ENCODE measurements at places on chromosomes 3 and 15.

DNA sequence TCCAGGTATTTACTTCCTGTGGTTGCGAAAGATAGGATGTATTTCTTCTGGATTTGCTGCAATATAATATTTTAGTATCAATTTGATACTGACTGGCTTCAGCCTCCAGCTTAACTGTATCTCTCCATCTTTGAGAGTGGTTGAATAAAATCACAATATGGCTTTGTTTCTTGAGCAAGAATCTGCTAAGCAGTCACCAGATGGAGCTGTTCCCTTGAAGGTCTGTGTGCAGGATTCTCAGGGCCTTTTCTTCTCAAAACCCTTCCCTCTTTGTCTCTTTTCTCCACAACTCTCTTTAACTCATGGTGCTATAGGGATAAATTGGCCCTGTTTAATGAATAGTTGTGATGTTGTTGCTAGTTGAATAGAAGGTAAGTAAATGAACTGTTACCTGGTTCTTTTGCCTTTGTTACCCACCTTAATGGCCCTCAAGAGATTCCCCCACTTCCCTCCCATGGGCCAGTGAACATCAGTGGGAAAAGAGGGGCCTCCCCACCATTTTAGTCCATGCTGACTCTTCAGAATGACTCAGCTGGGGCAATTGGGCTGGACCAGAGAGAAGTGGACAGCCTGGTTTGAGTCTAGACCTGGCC is 34.8 kb upstream of the RAB6B start:
- DNase-seq = no peak

DNA sequence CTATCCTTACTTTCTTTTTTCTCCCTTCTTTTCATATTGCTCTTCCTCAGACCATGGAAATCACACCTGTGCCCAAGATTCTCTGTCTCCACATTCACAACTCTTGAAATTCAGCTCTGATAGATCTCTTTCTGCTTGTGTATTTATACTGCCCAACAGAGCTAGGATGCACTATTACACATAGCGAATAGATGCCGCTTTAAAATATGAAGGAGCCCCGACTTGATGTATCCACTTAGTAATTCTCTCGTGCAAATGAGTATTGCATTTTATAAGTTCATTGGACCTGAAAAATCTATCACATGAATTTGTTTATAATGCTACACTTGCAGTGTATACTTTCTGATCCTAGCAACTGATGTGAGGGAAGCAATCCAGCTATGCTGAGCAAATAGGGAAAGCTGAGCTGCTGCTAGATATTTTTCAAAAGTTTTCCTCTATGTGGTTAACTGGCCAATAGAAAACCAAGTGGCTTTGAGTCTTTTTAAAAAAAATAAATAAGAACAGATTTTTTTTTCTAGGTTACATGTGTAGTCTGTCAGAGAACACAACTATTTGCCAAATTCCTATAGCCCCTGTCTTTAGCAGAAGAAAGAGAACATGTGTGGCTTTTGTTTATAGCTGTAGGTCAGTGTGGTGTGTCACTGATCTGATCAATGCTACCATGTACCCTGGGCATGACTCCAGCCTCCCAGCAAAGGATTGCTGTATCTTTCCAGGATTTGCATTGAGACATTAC is 64.3 kb upstream of the LEKR1 start:
- no peak for DNase-seq

DNA sequence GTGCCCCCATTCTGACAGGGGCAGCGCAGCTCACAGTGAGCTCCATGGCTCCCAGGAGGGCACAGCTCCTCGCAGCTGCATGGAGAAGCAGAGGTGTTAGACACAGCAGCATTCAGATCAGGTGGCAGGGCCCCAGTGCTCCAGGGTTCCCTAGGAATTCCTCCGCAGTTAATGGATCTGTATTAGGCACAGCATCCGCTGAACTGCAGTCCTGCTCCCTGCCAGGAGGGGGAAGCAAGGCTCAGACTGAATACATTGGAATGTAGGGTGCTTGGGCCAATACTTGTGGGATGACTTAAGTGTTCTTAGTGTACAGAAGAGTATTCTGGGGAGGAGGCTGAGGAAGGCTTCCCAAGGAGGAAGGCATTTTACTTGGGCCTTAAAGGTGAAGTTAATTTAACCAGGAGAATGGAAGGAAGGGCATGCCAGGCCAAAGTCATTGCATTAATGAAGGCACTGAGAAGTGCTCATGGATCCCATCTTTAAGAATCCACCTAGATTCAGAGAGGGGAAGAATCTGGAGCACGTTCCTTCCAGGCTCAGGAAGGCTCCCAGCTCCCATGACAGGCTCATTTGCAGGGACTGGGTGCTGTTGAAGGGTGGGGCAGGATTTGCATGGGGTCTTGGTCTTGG is 111.6 kb downstream of the RAB11A start:
- DNase-seq = no peak

GRCh38 chr3:5055357-5056110 is 66.6 kb upstream of the ARL8B start:
- no peak for DNase-seq

GRCh38 chr15:39127925-39128617 is 452.8 kb upstream of the THBS1 start:
- no peak for DNase-seq

DNA sequence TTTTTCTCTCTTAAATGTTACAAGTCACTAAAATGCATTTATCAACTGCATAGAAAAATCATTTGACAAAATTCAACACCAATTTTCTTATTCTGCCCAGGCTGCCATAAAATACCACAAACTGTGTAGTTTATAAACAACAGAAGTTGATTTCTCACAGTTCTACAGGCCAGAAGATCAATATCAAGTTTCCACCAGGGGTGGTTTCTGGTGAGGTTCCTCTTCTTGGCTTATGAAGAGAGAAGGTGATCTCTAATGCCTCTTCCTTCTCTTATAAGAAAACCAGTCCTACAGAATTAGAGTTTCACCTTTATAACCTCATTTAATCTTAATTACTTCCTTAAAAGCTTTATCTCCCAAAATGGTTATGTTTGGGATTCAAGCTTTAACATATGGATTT is 10.9 kb upstream of the CD200R1L start:
- no peak for DNase-seq

DNA sequence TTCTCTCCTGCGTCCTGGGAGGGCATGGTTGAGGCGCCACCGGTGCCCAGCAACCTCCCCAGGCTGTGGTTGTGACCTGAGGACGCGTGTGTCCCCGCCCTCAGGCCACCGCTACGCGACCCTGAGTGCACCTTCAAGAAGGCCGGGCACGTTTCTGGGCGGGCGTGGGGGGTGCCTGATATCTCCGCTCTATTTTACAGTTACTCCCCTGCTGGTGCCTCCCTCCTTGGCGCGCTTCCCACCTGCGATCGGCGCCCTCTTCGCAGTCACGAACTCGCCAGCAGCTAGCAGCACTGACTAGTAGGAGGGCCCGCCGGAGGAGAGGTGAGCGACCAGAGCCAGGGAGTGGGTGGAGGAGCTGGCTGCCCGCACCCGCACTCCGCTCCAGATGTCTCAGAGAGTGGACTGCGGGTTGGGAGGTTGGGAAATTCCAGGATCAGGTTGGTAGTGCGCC is 43.2 kb upstream of the POLG start:
- DNase-seq = no peak

- no peak for DNase-seq
Measured at GRCh38 chr15:68989541-68990230, 24.8 kb upstream of the NOX5 start.

DNA sequence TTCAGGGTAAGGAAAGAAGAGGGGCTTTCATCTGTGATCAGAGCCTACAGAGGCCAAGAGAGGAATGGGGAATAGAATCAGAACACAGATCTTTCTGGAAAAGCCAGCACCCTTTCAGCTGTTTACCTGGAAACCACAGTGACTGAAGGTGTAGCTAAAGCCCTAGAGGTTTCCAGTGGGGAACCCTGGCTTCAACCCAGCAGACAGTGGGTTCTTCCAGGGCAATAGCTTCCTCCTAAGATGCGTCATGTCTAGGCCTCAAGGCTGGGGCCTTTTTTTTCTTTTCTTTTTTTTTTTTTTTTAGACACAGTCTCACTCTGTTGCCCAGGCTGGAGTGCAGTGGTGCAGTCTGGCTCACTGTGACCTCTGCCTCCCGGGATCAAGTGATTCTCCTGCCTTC is 3.1 kb upstream of the CPNE9 start:
- DNase-seq = no peak

GRCh38 chr3:178971614-178972013 is 100.0 kb downstream of the ZMAT3 start:
- no peak for DNase-seq

DNA sequence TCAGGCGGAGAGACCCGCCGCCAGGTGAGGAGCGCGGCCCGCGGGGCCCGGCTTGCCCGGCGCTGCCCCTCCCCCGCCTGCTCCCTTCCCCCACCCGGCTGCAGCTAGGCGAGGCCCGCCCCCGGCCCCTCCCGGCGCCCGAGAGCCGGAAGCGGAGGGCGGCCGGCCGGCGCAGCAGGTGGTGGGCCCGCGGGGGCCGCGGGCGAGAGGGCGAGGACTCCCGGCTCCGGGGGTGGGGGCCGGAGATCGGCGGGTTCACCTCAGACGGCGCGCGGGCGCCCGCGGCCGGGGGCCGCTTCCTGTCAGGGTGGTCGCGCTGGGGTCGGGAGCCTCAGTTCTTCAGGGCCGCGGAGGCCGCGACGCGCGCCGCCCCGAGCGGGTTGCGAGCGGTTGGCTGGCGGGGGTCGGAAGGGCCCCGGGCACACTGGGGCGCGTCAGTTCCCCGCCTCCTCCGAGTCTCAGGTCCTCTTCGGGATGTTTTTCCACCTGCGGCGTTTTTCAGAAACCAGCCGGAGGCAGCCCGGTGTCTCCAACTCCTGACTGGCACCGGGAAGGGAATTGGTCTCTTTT is 395 bp downstream of the ZFAND6 start:
- no peak for DNase-seq

DNA sequence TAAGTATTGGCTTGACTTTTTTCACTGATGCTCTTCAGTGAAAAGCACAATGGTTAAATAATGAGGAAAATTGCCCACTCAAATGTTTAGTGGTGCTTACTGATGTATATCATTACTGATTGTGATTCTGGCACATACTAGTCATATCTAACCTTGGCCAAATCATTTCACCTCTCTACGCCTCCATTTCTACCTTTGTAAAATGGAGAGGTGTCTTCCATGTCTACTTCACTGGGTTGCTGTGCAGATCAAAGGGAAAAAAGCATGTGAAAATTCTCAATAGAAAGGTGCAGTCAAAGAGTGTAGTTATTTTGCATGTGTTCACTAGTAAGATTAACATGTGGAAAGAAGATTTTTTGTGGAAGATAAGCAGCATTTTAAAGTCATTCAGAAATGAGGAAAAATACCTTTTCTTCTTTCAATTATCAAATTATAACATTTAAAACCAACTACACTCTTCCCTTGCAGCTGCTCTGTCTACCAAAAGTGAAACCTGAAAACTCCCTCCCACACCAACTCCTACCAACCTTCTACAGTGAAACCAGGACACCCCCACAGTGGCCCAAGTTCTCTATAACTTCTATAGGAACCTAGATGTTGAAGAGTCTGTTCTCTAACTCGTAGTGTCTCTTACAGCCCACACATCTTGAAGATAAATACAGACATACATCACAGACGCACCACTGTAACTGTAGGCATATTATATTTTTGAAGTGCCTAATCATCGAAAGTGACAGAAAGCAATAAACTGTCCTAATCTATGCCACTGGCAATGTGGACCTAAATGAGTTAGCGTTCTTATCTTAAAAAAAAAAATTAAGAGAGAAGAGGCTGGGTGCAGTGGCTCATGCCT is 1.4 kb downstream of the CD200R1 start:
- DNase-seq = no peak

DNA sequence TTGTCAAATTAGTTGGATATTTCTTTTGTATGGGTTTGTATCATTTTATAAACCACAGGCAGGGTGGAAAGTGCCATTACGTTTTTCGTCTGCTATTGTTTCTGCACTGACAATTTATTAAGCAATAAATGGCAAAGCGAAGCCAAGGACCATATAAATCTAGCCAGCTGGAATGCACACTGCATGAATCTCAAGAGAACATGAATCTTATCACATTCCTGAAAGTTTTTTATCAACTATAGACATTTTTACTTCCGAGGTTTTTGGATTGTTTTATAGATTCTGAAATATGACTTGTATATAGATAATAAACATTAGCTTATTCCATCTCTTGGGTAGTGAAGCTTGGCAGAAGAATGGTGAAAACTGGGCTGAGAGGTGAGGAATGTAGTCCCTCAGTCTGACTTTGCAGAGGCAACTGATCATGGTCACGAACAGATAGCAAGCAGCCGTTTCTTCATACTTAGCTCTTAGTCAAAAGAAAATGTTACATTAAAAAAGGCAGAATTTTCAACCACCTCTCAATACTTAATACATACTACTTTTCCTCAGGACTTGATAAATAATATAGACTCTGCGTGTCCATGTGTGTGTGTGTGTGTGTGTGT is 102.7 kb downstream of the OSBPL10 start:
- DNase-seq = no peak

DNA sequence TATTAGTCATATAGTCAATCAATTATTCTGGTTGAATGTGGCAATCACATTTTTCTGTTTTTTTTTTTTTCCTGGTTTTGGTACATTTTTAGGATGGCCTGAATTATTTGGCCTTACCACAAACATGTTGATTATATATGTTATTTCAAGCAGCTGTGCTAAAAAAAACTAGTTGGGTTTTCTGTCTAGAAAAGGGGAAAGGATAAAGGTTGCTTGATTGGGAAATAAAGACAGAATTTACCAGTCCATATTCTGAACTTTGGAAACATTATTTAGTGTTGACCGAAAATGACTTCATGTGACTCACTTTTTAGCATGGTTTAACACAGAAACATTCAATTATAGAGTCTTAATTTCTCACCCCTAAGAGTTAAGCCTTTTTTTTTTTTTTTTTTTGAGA is 8.1 kb downstream of the MORF4L1 start:
- no peak for DNase-seq

- DNase-seq = no peak
Measured at GRCh38 chr3:133386876-133387275, 13.0 kb upstream of the BFSP2 start.

All from substantia nigra (tissue), 51 donors.